AML-193 (cell line): ENCODE measurements at places on chromosomes 1 and 21.

GRCh38 chr1:208040821-208041297 is 129.9 kb upstream of the CD34 start:
- no peak for DNase-seq

DNA sequence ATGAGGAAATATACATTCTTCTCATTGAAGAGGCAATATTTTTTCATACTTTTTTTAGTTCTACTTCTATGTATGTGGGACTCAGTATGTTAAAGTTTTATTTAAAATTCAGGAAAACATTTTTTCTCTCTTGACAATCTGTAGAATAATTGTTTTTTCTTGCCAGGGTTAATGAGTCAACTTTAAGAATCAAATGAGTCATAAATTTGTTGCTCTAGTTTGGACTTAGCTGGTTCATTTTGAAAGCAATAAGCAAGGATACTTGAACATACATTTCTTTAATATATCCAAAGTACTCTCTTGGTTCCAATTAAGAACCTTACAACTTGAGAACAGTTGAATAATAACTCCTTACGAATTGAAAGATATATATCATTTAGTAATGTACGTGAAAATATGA is 1145.3 kb upstream of the B3GALT2 start:
- no peak for DNase-seq

- no peak for DNase-seq
Observed at GRCh38 chr1:238141353-238141752, 250.6 kb upstream of the ZP4 start.

DNA sequence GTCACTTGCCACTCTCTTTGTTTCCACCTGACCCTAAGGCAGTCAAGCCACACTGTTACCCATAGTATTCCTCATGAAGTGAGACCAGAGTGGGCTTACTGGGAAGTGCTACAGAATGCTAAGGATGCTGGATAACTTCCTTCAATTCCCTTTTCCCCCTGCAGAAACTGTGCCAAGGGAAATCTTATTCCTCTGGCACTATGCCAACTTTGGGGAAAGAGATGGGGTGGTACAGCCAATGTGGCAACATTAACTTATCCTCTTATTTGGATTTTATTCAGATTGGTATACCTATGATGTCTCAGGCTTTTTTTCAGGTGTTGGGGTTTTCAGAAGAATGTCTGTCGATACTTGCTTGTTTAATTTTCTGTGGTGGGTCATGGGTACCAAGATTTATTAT is 599.4 kb upstream of the PBX1 start:
- no peak for DNase-seq

DNA sequence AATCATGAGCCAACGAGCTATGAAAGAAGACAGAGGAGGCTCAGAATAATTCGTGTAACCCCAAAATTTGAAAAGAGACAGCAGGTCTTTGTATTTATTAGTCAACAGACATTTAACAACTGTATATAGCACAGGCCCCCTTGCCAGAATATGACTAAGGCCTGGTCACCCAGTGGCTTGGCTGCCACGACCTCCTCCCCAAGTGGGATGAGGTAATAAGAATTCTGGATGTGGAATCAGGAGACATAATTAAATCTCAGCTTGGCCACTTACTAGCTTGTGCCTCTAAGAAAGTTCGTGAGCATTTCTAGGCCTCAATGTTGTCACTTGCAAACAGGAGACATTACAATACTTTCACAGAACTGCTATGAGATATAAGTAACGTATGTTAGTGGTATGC is 134.2 kb upstream of the TNFSF4 start:
- no peak for DNase-seq

DNA sequence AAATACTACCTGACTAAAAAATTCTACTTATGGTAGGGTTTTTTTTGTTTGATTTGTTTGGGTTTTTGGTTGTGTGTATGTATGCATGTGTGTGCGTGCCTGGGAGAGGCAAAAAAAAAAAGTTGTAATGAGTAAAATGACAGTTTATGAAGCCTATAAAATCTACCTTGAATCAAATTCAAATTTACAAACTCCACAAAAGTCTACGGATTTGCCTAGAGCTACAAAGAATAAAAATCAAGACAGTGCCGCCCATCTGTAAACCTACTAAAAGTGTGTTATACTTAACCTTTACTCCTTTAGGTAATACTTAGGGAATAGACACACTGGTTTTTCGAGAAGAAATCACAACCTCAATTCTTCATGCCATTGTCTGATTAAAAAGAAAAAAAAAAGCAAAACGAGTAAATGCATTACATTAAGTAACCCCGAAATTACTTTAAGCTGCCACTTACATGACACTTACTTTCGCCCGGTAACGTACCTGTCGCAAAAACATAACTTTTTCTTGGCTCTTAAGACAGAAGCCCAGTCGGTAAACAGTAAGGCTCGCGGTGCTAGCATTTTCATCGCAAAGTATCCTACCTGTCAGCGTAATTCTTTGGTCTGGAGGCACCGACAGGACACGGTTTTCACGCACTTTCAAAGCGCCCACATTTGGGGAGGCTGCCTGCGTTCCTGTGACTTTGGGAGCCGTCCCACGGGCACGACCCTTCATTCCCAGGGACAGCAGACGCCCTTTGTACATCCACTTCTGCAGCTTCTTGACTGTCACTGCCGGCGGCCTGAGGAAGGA is 951 bp downstream of the SYDE2 start:
- DNase-seq = no peak

GRCh38 chr1:242673652-242674051 is 149.2 kb upstream of the PLD5 start:
- DNase-seq = no peak

DNA sequence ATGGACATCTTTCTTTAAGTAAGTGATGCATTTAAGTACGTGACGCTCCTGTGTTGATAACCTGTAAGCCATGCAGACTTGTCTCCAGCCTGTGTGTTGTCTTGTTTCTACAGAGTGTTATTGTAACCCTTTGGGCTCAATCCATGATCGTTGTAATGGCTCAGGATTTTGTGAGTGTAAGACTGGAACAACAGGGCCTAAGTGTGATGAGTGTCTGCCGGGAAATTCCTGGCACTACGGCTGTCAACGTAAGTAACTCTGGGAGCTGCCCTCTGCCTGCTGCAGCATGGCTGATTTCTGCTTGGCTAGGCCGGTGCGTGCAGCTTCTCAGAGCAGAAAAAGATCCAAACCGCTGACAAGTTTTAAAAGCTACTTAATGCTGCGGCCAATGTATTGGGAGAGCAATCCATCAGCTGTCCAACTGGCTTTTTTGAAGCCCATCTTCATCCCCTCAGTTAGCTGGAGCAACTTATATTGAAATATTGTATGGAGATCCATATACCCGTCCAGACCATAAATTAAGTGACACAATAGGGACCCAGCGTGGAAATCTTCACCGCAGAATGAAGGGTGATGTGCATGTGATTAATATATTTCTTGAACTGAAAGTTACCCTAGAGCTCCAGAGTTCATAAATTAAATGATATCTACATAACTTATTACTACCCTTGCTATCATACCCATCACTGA is 295.9 kb downstream of the NTNG1 start:
- DNase-seq = no peak

DNA sequence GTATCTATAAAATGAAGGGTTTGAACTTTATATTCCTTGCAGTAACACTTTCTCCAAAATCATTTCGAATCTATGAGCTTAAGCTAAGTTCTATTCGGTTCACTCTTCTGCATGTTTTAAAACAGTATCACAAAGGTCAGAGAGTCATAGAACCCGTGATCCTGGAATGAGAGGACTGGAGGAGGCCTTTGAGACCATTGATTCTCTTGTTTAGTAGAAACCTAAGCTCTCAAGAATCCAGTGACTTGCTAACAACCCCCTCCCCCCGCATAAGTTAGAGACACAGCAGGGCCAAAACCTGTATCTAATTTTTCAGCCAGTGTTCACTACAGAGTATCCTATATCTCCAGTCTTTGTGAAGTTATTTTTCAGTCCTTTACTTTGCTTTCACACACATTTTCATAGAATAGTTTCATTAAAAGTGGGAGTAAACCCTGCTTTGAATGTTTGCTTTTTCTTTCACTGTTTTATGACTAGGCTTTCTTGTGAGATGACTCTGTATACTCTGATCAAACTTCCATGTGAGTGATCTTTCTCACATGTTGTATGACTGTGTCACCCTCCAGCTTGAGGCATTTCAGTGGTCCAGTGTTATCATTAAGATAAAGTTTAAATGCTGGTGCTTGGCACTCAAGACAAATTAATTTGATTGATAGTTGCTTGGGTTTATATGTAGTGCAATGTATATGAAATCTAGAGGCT is 275.4 kb upstream of the SGIP1 start:
- DNase-seq = no peak

DNA sequence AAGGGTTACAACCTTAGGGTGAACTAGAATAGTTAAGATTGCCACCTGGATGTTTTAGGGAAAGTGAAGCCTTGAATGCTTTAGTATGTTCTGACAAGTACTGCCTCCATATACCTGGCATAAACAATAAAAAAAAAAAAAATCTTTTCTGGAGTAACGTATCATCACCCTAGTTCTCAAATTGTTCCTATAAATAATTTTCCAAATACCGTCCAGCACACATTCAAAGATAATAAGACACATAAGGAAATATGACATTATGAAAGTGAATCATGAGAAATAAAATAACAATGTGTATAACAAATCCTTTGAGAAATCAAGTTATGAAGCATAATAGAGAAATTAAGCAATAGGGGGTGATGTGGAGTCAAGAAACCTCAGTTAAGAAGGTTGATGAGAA is 20.6 kb downstream of the C1orf141 start:
- no peak for DNase-seq

GRCh38 chr1:6476483-6476882 is 10.5 kb upstream of the TNFRSF25 start:
- no peak for DNase-seq

DNA sequence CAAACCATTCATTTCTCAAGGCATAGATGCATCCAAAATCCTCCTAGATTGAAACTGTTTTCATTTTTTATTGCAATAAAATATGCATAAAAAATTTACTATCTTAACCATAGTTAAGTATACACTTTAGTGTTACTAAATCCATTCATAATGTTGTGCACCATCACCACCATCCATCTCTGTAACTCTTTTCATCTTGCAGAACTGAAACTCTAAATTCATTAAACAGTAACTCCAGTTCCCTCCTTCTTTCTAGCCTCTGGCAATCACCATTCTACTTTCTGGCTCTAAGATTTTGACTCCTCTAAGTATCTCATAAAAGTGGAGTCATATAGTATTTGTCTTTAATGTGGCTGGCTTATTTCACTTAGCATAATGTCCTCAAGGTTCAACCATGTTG is 236.8 kb downstream of the SMYD3 start:
- DNase-seq = no peak

- DNase-seq = no peak
Observed at GRCh38 chr21:42089665-42090310, 18.7 kb downstream of the UMODL1 start.

GRCh38 chr1:234842726-234843641 is 233.0 kb upstream of the IRF2BP2 start:
- no peak for DNase-seq

GRCh38 chr1:153963850-153964331 is 554 bp upstream of the SLC39A1 start:
- DNase-seq = no peak
